A673 (cell line): ENCODE measurements at places on chromosomes 3 and 15. TPM values are rescaled to one million over a fixed set of nuclear protein-coding genes. Genes with fewer than 3 reads are reported as not detected.

- DNase-seq: no peak
- peaks cover 17% of the 10 kb centered on the region for H3K36me3 ChIP-seq
- H3K27ac ChIP-seq: no peak overlapping the region
- H3K4me1 ChIP-seq: no peaks in the 10 kb centered on the region
Measured at GRCh38 chr3:150460484-150460883, 52.4 kb downstream of the TSC22D2 start.

DNA sequence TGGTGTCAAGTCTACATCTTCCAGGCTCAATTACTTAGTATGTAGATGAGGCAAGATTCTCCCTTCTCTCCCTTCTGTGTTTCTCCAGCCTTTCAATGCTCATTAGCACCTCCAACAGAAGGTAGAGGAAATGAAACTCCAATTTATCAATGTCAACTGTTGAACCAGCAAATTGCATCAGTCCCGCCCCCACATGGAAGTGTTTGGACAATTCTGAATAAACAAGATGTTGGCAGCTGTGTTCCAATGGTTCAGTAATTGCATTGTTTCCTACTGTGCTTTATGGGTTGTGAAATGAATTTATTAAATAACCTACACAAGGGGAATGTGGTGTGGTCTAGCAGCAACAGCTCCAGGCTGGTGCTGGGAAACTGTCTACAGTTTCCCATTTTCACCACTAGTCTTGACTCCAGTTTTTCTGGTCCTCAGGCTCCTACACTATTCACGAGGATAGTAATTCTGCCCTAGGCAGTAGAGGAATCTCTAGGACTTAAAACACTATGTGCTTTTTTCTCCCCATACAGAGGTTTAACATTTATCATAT, 91.9 kb downstream of the MB21D2 start:
- H3K27ac ChIP-seq: no peak overlapping the region
- no peak overlapping the region for H3K4me3 ChIP-seq
- no peaks in the 10 kb centered on the region for H3K27me3 ChIP-seq
- no peaks in the 10 kb centered on the region for H3K36me3 ChIP-seq
- DNase-seq: peak; percentile 84
- peaks cover 21% of the 10 kb centered on the region for H3K4me1 ChIP-seq

GRCh38 chr3:133371181-133371580, 28.7 kb upstream of the BFSP2 start:
- no peaks in the 10 kb centered on the region for H3K4me1 ChIP-seq
- DNase-seq: no peak
- no peak overlapping the region for H3K4me3 ChIP-seq

DNA sequence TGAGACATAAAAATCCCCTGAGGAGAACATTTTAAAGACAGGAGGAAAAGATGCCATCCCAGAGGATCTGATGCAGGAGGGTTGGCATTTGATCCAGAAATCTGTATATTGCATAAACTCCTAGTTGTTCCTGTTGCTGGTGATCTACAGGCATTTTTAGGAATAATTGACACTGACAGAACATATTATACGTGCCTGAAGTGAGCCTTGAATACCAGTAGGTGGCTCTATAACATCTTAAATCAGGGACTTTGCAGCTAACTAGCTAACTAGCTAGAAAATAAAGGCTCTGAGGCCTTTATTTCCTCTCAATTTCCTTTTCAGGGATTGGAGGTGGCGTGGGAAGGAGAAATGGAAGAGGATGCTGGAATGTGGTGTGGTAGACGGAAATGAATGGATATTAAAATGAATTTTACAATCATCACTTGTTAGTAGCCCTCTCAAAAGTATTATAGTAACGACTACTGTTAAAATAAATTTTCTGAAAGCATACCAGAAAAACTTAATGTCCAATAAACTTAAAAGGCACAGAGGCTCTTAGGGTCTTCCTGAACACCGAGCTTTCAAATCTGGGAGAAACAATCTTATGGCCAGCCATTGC, 73.8 kb upstream of the ZBED2 start:
- peaks cover 4% of the 10 kb centered on the region for H3K4me1 ChIP-seq
- DNase-seq: peak; percentile 70
- H3K36me3 ChIP-seq: no peaks in the 10 kb centered on the region
- no peak overlapping the region for H3K4me3 ChIP-seq
- no peak overlapping the region for H3K27ac ChIP-seq

DNA sequence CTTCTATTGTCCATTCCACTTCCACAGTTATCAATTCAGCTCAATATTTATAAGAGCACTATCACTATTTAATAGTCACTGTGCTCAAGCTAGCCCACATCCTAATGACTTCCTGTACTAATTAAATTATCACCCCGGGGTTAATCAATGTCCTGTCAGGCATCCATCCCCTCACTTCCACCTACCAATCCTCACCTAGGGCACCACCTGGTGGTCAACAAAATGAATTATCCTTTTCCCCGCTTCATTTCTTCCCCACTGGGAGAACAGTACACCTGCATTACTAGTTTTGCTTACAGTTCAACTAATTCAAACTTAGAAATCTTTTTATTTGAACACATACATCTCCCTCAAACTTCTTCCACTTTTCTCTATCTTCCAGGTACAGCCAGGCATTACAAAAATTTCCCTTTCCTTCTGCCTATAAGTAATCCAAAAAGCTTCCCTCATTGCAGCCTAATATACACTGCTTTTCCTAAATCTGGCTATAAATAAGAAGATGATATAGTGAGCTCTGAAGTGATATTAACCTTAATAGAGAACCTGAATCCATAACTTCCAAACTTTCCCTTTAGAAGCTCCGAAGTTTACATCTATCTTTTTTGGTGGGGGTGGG, 68.5 kb downstream of the TMCC1 start:
- H3K36me3 ChIP-seq: no peaks in the 10 kb centered on the region
- peaks cover 11% of the 10 kb centered on the region for H3K4me1 ChIP-seq
- no peaks in the 10 kb centered on the region for H3K27me3 ChIP-seq
- no peak overlapping the region for H3K27ac ChIP-seq

DNA sequence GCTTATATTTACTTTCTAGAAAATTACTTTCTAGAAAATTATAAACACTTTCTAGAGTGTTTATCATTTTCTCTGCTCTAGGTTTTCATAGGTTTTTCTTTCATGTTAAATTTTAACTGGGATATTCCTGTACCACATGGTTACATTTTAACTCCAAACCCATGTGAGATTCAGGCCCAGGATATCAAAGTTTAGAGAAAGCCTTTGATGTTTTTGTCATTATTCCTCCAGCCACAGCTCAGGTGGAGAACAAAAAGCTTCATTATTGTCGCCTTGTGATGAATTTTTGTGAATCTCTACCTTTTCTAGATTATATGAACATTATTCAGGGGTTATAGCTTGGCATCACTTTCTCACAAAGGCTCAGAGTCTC, 816.0 kb downstream of the SQOR start:
- H3K27ac ChIP-seq: no peak overlapping the region
- H3K36me3 ChIP-seq: no peaks in the 10 kb centered on the region
- no peak for DNase-seq

GRCh38 chr3:115552007-115552406, 71.3 kb upstream of the GAP43 start:
- H3K27ac ChIP-seq: no peak overlapping the region
- H3K4me1 ChIP-seq: no peaks in the 10 kb centered on the region
- H3K27me3 ChIP-seq: no peaks in the 10 kb centered on the region
- no peak for DNase-seq
- H3K36me3 ChIP-seq: no peaks in the 10 kb centered on the region
- H3K4me3 ChIP-seq: no peak overlapping the region

GRCh38 chr15:87487484-87487883, 769.1 kb downstream of the NTRK3 start:
- no peak overlapping the region for H3K27ac ChIP-seq
- H3K27me3 ChIP-seq: no peaks in the 10 kb centered on the region
- no peaks in the 10 kb centered on the region for H3K4me1 ChIP-seq
- DNase-seq: no peak
- no peak overlapping the region for H3K4me3 ChIP-seq

- no peaks in the 10 kb centered on the region for H3K36me3 ChIP-seq
- H3K4me1 ChIP-seq: no peaks in the 10 kb centered on the region
- H3K4me3 ChIP-seq: no peak overlapping the region
Measured at GRCh38 chr3:14416453-14416852, 14.0 kb downstream of the SLC6A6 start.

DNA sequence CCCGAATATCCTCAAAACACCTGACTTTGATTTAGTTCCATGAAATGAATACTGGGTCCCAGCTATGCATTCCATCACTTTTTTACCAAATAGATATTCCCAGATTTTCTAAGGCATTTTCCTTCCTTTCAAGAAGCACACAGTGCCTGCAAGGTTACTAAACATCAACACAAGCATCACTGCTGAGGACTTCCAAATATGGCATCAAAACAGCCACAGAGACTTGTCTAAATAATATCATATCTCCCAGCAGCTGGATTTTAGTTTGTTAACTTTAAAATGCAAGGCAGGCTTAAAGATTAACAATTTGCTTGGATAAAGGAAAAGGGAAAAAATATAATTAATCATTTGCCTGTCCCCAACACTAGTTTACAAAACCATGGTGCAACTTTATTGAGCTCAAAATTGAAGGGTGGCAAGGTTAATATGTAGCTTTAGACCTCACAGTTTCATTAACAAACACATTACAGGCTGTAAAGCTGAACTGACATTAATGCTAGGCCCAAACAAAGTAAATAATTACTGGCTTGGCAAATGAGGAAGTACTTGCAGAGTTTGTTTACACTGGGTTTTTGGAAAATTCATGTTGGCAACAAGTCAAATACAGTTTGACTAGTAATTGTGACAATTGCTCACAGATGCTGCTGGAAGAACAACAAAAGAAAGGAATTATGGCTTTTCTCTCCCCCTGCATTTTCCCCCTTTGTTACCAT, 401.7 kb upstream of the CDIN1 start:
- H3K27me3 ChIP-seq: no peaks in the 10 kb centered on the region
- peak; percentile 7 for DNase-seq
- H3K36me3 ChIP-seq: no peaks in the 10 kb centered on the region
- no peak overlapping the region for H3K27ac ChIP-seq

GRCh38 chr3:182954553-182955235, 25.6 kb downstream of the DCUN1D1 start:
- peaks cover 17% of the 10 kb centered on the region for H3K36me3 ChIP-seq
- peaks cover 11% of the 10 kb centered on the region for H3K4me1 ChIP-seq
- no peak overlapping the region for H3K27ac ChIP-seq
- H3K4me3 ChIP-seq: no peak overlapping the region
- no peak for DNase-seq

DNA sequence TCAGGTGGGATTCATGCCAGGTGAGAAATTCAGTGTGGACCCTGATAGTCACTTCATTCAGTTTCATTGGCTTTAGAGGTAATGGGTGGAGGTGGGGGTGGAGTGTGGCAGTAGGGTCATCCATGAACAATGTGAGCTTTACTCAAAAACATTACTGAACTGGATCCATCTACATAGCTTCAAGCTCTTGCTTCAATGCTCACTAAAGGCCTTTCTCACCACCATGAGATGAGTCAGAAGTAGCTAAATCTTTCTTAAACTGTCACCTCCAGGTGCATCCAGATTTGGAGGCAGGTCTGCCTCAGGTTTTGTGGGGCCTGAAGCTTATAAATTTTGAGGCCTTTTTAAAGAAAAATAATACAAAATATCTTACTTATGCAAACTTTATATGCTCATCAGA, 363.6 kb downstream of the CHST2 start:
- no peaks in the 10 kb centered on the region for H3K27me3 ChIP-seq
- no peak overlapping the region for H3K27ac ChIP-seq
- no peak overlapping the region for H3K4me3 ChIP-seq
- no peaks in the 10 kb centered on the region for H3K36me3 ChIP-seq
- no peaks in the 10 kb centered on the region for H3K4me1 ChIP-seq

DNA sequence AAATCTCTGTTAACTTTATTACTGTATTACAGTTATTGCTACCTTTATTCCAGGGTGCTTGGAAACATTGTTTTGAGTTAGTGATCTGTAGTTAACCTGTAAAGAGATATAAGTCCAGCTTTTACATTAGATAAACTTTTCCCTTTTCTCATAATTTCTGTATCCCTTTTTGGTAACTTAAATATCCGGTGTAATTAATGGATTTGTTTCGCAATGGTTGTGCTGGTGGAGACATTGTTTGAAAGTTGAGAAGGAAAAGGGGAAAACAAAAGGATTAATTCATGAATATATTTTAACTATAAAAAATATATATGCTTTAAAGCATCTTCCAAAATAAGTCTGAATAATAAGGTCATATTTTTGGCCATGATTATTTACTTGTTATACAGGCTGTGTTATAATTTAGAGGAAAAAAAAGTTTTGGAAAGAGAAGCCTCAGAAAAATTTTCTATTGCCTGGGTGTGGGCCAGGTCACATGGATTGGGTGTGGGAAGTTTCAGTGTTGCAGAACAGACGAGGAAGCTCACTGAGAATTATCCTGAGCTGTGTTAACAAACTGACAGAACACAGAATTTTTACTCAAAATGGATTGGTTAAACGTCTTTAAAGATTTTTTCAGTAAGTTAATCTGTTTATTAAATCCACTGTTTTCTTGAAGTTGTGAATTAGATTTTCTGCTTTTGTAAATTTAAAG, 27.7 kb upstream of the IL20RB start:
- peak overlapping the region; percentile 26 for H3K4me3 ChIP-seq
- no peaks in the 10 kb centered on the region for H3K27me3 ChIP-seq
- peaks cover 50% of the 10 kb centered on the region for H3K4me1 ChIP-seq
- H3K27ac ChIP-seq: peak overlapping the region; percentile 71
- peaks cover 4% of the 10 kb centered on the region for H3K36me3 ChIP-seq
- peak; percentile 77 for DNase-seq

DNA sequence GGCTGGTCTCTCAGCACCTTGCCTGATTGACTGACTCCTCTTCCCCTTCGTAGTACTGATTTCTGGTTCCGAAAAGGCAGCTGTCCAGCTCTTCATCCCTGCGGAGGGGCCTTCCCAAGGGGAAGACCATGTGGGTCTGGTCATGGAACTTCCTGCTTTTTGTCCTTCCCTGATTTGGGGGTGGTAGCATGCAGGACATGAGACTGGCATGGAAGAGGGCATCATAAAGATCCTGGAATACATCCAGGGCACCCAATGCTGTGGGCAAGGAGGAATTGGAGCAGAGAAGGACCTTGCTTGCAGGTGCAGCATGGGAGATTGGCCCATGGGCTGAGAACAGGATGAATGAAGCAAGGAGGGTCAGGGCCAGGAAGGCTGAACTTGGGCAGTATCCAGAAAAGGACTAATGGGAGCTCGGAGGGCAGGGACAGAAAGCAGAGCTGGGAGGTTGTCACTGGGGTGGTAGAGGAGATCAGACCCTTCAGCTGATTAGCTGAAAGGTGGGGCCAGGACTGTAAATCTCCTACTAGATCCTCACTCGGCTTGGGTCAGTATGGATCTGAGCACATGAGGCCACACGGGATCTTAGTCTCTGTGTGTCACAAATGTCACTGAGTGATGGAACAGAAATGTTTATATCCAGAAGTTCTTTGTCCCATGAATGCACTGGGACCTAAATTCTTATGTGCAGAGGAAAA, 59.5 kb downstream of the AMOTL2 start:
- H3K27ac ChIP-seq: no peak overlapping the region
- H3K4me1 ChIP-seq: peaks cover 8% of the 10 kb centered on the region
- DNase-seq: no peak
- no peaks in the 10 kb centered on the region for H3K27me3 ChIP-seq

RTP1 gene
- total RNA-seq: not detected in 2 replicates

GPR149 gene
- not detected in 2 replicates for total RNA-seq

IGDCC3 gene
- total RNA-seq: 0.28 and 0.32 TPM in 2 replicates

C3orf33 gene
- total RNA-seq: 2.9 and 3.5 TPM in 2 replicates

CD86 gene
- total RNA-seq: not detected in 2 replicates
